ENCODE measurements at places on chromosomes 3 and 15.

- no peak for DNase-seq
These were observed 14.3 kb upstream of the SHQ1 start for GRCh38 chr3:72862314-72863090.

DNA sequence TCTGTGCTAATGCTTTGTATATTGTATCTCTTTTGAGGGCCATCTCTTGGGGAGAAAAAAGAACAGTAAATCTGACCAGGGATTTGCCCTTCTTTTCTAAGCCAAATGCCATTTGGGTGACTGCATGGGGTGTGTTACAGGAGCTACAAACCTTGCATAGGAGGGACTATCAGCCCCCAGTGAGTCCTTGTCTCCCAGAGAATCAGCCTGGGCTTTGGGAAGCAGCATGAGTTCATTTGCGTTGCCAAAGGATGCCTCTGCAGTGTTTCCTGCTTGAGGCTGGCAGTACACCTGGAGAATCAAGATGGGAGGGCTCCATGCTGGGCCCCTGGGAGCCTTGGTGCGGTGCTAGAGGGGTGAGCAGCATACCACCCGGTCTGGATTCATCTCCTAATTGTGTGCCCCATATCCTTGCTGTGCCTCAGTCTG lies 49.6 kb upstream of the POLG start:
- no peak for DNase-seq

DNA sequence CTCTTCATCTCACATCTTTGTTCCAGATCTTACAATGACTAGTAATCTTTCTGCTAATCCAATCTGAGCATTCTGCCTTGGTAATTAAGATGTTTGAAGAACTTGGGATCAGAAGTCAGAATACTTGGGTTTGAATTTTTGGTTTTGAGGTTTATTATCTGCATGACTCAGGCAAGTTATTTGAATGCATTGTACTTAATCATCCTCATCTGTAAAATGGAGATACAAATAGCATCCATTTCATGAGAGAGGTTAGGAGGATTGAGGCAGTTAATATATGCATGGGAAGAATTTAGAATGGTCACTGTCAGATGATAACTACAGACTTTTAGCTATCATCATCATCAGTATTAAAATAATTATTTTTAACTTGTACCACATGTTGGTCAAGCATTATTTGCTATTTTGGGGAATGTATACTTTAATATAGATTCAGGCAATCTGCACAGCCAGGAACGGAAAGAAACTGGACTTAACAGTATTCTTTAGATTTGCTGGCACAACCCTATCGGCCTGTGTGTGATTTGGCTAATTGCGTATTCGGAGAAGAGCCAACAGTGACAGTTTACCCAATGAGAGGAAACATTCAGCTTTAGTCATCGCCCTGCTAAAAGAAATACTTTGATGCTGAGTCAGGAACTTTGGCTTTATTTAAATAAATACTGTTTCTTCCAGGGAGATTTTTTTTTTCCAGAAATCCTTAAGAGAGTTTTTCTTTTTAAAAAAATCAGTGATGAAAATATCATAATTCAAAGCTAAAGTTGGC lies 600.0 kb downstream of the ROBO1 start:
- no peak for DNase-seq

DNA sequence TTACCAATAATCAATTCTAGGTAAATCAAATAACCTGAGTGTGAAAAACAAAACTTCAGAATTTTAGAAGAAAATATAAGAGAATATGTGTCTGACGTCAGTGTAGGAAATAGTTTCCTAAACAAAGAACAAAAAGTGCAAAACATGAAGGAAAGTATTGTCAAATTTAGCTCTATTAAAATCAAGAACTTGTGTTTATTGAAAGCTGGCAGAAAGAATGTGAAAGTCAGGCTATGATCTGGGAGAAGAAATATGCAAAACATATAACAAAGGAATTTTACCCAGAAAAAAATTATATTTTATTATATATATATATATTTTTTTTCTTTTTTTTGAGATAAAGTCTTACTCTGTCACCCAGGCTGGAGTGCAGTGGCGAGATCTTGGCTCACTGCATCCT lies 129.1 kb upstream of the ANKRD28 start:
- DNase-seq = no peak

- no peak for DNase-seq
These were observed 511.2 kb downstream of the SQOR start for GRCh38 chr15:46146002-46146401.

DNA sequence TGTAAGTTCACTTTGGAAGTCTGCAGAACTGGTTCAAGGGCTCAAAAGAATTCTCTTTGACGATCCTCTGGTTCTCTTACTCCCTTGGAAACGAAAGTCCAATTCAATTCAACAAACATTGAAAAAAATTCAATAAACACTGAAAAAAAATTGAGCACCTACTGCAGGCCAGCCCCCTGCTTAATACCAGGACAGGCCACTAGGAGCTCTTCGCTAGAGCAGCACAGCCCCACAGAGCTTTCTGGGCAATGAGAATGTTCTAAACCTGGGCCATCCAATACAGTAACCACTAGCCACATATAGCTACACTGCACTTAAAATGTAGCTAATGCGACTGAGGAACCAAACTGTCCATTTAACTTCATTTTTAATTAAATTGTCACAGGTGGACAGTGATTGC lies 50.4 kb upstream of the DCLK3 start:
- DNase-seq = no peak

DNA sequence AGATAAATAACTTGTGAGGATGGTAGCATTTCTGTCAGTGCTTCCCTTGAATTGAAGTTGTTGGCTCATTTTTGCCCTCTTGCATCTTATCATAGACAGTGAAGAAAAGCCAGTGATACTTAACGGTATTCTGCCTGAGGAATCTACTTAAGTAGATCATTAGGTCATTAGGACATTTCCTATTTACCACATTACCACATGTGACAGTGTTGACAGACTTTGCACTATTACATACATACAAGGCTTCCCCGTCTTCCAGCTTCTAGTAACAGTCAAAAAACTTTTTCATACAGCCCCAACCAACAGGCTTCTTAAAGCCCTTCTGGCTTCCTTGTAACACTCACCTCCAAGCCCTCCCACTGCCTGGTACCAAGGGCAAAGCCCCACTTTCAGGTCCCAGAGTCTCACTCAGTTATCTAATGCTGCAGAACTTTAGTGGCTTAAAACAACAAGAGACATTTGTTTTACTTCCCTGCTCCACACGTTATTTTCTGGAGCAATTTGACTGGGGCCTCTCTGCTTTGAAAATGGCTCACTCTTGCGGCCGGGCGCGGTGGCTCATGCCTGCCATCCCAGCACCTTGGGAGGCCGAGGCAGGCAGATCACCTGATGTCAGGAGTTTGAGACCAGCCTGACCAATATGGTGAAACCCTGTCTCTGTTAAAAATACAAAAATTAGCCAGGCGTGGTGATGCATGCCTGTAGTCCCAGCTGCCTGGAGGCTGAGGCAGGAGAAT lies 40.0 kb downstream of the ASB7 start:
- DNase-seq = no peak

GRCh38 chr3:195908694-195909581 lies 587 bp upstream of the TNK2 start:
- peak; percentile 78 for DNase-seq

Measured in neural progenitor cell (in vitro differentiated cells).